ENCODE measurements at places on chromosomes 1 and 21.
A peak's percentile ranks its signal among the peaks of the same experiment; 100 is the strongest.

GRCh38 chr1:18734461-18735223 lies 104.0 kb downstream of the PAX7 start:
- DNase-seq: no peak

GRCh38 chr1:227445092-227445674 lies 118.2 kb upstream of the ZNF678 start:
- no peak for DNase-seq

- no peak for DNase-seq
These were observed 20.5 kb upstream of the SMYD3 start for GRCh38 chr1:246527402-246528088.

DNA sequence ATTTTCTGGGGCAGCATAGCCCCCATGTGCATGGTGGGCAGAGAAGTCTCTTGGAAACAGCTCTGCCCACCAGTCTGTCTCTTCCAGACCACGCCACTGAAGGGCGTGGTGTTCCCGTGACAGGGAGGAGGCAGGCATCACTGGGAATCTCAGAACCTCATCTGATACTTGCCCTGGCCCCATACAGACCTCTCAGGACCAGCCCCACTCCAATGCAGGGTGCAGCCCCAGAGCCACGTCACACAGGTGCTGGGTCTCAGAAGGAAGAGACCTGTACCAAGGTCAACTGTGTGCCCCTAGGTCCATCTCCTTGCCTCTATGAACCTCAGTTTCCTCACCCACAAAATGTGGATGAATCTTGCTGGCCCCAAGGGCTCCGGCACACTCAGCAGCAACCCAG lies 7.3 kb downstream of the RAP1GAP start:
- DNase-seq: no peak

- DNase-seq: no peak
These were observed 15.2 kb downstream of the ADSS2 start for GRCh38 chr1:244436336-244437085.

DNA sequence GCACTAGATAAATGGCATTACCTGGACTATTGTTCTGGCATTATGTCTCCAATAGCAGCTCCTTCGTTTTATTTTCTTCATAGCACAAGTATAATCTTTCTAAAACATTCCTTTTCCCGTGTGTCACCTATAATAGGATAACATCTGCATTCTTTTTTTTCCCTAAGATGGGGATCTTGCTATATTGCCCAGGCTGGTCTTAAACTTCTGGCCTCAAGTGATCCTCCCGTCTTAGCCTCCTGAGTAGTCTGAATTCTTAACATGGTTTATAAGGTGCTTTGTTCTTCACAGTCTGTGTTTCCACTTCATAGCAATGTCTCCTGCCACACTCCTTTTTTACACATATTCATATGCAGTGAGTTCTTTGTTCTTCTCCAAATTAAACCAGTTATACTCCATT lies 8.6 kb upstream of the MOV10 start:
- DNase-seq: no peak

DNA sequence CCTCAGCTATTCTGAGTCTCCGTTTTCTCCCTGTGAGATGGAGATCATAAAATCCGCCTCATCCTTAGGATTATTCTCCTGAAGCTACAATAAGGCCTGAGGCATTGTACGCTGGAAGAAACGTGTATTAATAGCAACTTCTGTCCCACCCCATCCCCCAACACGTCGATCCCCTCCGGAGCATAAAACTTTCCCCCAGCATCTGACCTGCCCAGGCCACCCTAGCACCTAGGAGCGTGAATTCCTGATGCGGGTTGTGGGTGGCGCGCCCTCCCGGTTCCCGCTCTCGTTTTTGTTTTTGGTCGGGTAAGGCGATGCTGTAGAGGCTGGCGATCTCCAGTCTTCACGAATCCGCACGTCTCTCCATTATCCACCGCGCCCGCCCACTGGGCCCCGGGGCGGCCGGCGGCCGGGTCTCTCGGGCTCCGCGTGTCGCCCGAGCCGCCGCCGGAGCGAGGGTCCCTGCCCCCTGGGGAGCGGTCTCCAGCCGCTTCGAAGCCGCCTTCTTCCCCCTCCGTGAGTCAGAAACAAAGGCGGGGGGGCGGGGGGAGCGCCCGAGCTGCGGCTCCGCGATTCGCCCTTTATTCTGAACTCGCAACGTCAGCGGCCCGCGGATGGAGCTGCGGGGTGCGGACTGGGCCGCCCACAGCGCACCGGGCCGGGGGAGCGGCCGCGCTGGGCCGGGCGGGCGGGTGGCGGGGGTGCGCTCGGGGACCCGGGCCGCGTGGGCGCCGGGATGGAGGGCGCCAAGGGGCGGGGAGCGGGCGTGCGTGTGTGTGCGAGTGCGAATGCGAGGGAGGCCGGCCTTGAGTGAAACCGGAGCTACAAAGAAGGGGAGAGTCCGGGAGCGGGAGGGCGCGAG lies at the start of gene PLEKHO1:
TSS of gene PLEKHO1 (plus strand) at position 646 of the 862 bp plus-strand sequence. CDS start 342 bp downstream, outside the sequence.
- peak; percentile 92 for DNase-seq

GRCh38 chr1:14117700-14118099 lies 417.7 kb downstream of the PRDM2 start:
- DNase-seq: no peak

DNA sequence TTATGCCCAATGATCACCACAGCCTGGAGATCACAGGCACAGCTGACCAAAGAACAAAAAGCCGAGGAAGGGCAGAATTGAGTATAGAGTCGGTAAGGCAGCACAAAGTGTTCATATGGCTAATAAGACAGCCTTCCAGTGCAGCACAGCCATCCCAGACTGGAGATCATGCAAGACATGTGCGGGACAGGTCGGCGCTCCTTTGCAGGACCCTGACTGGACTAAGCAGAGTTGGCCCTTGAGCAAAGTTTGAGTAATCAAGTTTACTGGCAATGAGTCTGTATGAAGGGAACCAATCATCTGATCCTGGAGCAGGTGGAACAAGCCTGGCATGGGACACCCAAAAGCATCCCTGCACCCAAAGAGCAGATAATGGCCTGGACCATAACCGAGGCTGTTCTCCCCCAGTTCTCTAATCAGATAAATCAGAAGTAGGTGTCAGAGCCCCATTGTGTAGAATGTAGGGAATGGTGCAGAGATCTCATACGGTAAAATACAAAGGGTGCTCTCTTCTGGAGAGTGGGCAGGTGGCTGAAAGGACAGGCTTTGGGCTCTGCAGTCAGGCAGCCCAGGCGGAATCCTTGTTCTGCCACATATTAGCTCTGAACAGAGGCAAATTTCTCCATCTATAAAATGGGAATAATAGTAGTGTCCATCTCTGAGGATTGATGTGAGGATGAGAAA lies 10.7 kb upstream of the DNASE2B start:
- DNase-seq: no peak

DNA sequence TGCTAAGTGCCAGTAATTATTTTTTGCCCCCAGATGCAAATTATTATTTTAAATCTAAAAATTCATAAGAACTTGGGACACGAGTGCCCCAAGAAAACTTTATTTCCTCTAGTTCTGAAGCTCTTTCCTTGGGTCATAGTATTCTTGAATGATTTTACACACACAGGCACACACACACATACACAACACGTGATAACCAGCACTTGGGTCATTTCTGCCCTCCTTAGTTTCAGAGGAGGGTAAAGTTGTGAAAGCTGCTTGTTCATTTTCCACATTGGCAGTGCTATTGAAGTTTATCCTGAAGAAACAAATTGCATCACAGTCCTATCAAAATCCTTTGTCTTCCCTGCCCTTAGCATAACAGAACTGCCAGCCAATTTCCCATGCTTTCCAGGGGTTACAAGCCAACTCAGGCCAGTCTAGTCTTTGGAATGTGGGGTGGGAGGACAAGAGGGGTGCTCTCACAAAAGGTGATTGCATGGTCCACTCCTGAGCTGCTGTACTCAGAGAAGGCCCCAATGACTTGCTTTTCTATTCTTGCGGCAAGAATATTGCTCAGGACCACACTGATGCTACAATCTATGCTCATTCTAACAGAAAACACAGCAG lies 98.5 kb upstream of the POGK start:
- DNase-seq: no peak

GRCh38 chr1:66933887-66934700 lies 9.3 kb downstream of the MIER1 start:
- no peak for DNase-seq

GRCh38 chr1:89512996-89513720 lies 11.5 kb upstream of the LRRC8B start:
- DNase-seq: no peak

DNA sequence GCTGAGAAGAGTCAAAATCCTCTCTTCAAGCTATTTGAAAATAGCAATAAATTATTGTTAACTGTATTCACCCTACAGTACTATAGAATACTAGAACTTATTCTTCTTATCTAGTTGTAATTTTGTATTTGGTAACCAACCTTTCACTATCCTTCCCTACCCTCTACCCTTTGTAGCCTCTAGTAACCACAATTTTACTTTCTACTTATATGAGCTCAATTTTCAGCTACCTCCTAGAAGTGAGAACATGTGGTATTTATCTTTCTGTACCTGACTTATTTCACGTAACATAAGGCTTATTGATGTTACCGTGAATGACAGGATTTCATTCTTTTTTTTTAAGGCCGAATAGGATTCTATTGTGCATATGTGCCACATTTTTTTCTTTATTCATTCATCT lies 30.0 kb downstream of the ZC3H11B start:
- DNase-seq: no peak

GRCh38 chr1:53619367-53620060 lies 119.5 kb downstream of the GLIS1 start:
- no peak for DNase-seq

GRCh38 chr1:7385471-7386225 lies 385.4 kb upstream of the VAMP3 start:
- no peak for DNase-seq

DNA sequence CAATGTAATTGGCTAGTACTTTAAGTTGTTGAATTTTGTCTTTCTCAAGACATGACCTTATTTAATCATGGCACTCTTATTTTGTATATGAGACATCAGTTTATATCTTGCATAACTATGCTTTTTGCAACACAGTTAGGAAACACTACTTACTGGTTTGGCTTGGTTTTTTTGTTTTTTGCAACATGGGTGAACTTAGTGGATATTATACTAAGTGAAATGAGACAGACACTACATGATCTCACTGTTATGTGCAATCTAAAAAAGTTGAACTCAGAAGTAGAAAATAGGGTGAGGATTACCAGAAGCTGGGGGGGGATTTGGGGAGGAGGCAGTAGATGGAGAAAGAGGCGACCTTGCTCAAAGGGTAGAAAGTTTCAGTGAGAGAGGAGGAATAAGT lies 132.1 kb downstream of the PLA2G4A start:
- no peak for DNase-seq

DNA sequence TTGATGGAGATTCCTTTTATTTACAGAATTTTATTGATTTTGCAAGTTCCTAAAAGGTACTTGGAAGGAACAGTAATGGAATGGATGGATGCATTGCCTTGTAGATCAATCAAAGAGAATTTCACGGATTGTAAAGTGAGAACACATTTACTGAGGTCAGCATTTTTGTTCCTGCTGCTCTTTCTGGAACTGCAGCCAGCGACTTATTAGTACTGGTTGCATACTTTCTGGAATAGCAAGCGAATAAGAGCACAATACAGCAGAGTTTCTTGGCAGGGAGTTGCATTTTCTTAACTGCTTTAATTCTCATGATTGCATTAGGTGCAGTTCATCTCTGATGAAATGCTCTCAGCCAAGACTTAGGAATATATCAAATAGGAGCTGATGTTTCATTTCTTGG lies 106.1 kb upstream of the CHODL start:
- DNase-seq: no peak

DNA sequence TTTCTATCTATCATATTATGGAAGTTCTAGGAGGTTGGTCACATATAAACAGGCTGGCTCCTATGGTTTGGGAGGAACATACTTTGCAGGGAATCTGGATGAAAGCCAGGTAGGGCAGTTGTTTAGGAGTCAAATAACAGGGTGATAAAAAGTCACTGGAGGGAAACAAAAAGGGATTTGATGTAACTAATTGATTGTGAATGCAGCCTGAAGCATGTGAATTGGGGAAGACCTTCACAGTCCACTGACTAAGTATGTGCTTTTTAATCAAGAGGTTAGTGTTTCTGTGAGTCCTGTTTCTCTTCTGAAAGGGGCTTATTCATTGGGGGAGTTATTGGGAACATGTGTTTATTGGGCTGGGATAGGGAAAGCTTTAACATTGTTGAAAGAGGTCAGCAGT lies 41.3 kb downstream of the HMCN1 start:
- no peak for DNase-seq

DNA sequence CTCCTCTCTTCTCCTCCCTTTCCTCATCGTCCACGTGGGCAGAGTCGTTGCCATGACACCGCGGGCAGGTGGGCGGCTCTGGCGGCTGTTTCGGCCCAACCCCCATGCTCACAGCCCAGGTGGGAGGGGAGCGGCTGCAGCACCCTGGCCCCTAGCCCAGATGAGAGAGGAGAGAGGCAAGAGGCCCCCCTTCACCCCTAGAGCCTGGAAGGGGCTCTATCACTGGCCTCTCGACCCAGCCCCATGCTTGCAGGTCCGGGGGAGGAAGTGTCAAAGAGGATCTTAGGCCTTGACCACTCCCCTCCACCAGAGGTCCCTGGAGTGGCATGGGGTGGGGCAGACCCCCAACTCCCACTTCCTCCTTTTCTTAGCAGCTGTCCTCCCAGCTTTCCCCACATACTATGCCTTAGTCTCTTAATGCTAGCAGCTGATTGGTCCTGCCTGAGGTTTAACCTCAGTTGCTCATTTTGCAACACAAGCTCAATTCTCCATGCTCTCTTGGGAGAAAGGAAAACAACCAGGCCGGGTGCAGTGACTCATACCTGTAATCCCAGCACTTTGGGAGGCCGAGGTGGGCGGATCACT lies 10.4 kb downstream of the DLGAP3 start:
- DNase-seq: no peak

- DNase-seq: no peak
These were observed 486 bp downstream of the NIPAL3 start for GRCh38 chr1:24415910-24416665.

DNA sequence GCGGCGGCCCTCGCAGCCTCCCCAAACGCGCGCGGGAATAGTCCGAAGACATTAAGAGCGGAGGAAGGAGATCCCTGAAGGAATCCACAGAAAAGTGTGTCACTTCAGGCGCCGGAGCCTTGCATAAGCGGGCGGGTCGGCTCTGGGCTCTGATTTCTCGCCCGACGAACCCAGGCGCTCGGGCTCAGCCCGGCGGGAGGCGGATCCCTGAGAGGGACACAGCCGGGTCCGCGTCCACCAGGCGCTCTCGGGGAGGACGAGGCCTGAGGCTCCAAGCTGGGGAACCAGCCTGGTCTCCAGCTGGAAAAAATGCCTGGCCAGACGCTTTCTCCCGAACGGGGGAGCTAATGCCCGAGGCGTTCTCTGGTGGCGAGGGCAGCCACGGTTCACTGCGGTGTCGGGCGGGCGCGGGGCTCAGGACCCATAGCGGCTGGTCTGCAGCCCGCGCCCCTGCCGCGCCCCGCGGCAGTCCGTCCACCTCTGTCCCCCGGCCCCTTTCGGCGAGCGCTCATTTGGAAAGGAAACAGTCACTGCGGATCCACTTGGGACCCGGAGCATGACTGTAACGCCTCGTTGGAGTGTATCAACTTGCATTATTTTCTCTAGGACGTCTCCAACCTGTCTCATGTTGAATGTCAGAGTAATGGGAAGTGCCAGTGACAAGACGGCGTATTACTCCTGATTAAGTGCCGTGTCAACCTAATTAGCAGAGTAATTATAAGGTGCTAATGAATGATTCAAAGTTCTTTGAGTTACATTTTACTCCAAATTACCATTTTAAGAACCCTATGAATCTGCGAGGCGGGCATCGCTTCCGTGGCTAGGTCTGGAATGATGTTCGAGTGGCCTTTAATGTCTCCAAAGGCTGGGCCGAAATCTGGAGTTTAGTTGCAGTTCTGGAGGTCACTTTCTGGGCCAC lies 1.6 kb upstream of the BARHL2 start:
- DNase-seq: no peak

Data from CD4-positive, alpha-beta T cell treated with Interleukin-6 for 4 hours (primary cell).